MG63 (cell line): ENCODE measurements at places on chromosomes 2 and 18.

GRCh38 chr2:174577967-174578589 lies 19.5 kb downstream of the WIPF1 start:
- DNase-seq: peak; percentile 37

DNA sequence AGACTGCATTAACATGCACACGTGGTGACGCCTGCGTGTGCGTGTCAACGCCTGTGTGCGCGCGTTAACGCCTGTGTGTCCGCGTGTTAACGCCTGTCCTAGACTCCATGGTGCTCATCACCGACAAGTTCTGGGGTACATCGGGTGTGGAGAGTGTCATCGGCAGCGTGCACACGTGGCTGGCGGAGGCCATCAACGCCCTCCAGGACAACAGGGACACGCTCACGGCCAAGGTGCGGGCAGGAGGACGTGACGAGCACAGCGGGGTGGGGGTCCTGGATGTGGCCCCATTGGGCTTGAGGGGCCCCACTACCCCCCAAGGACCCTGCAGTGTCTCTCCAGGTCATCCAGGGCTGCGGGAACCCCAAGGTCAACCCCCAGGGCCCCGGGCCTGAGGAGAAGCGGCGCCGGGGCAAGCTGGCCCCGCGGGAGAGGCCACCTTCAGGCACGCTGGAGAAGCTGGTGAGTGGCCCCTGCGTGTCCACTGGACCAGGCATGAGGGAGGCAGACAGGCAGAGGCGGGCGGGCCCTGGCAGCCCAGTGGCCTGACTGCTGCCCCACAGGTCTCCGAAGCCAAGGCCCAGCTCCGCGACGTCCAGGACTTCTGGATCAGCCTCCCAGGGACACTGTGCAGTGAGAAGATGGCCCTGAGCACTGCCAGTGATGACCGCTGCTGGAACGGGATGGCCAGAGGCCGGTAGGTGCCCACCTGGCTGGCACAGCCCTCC lies 29.2 kb downstream of the GPC1 start:
- no peak for DNase-seq

GRCh38 chr18:34709750-34710441 lies at the start of gene DTNA:
Gene DTNA (plus strand): TSS chr18:34710298. CDS start chr18:34755977, 45,679 bp downstream.
- DNase-seq: peak; percentile 2

GRCh38 chr18:61690418-61691138 lies 202.2 kb downstream of the RNF152 start:
- DNase-seq: no peak

GRCh38 chr18:3150274-3150673 lies 69.5 kb downstream of the MYOM1 start:
- DNase-seq: no peak

DNA sequence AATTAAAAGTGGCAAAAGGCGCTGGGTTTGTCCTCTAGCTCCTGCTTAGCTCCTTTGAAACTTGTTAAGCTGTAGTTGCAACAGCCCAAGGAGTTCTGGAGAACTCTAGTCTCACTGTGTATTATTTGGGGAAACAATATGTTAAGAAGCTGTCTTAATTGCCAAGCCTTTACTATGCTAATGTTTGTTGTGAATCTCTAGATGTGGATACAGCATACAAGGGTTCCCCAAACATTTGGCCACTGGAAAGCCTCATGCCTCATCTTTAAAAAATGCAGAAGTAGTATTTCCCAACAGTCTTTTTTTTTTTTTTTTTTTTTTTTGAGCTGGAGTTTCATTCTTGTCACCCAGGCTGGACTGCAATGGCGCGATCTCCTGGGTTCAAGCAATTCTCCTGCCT lies 236.7 kb downstream of the PRKCE start:
- DNase-seq: no peak

- DNase-seq: peak; percentile 8
Observed at GRCh38 chr2:159684796-159685195, 27.5 kb upstream of the MARCHF7 start.

GRCh38 chr2:95009412-95009811 lies 16.1 kb upstream of the MAL start:
- no peak for DNase-seq

GRCh38 chr2:137654046-137654445 lies 310.2 kb upstream of the HNMT start:
- no peak for DNase-seq

DNA sequence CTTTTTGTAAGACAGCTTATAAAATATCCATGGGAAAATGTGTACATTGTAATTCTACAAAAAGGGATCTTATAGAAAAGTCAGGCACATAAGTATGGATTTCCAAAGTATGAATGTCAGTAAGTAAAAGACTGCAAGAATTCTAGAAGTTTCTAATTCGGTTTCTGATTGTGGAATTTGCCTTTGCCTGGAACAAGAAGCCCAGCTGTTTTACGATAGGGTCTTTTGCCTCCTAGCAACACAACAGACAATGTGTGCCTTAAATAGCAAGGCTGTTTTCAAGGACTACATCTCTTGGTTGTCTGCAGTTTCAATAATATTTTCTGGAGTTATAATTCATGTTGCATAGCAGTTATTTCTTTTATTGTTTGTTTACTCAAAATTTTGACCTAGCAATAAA lies 312.9 kb downstream of the MTX2 start:
- DNase-seq: no peak
